NCI-H1930 (cell line): ENCODE measurements at places on chromosomes 13 and 19.
A peak's percentile ranks its signal among the peaks of the same experiment; 100 is the strongest.

- no peak for DNase-seq
Observed at GRCh38 chr19:28294395-28294794, 918.6 kb downstream of the UQCRFS1 start.

- no peak for DNase-seq
Observed at GRCh38 chr19:14563590-14563926, 8.3 kb downstream of the NDUFB7 start.

- DNase-seq: peak; percentile 2
Observed at GRCh38 chr13:72839831-72840426, 58.0 kb downstream of the PIBF1 start.

- DNase-seq: no peak
Observed at GRCh38 chr13:64164435-64164834, 2748.8 kb upstream of the PCDH20 start.

- DNase-seq: no peak
Observed at GRCh38 chr13:102317593-102317992, 84.3 kb downstream of the FGF14 start.

DNA sequence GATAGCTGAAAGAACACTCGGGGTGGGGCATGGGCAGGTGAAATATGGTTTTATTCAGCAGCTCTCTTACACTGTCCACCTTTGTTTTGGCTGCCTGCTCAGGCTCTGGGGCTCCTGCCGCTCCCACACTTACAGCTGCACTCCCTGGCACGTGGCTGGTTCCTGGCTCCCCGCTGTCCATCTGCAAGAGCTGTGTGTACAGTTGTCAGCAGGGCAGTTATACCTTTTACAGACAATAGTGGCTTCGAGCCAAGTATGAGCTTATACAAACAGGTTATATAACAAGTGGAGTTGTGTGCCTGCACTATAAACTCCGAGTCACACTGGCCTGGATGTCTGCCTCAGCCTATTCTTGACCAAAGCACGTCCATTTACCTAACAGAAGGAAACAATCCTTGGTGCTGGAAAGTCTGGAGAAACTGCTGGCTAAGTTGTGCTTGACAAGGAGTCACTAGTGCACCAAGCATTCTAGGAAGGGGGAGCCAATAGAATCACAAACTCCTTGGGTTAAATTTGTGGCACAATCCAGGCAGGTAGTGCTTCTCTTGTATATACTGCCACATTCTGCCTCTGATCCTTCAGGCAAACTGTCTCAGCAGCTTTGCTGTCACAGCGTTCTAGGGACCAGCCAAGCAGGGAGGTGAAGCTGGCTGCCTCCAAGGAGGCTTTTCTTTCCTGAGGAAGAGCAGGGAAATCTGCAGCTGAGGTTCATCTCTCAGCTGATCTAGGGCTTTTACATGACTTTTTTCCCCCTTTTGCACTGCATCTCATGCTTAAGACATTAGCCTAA lies 68.2 kb downstream of the NHLRC3 start:
- DNase-seq: peak; percentile 60

- no peak for DNase-seq
Observed at GRCh38 chr13:79870123-79870522, 389.2 kb downstream of the NDFIP2 start.

DNA sequence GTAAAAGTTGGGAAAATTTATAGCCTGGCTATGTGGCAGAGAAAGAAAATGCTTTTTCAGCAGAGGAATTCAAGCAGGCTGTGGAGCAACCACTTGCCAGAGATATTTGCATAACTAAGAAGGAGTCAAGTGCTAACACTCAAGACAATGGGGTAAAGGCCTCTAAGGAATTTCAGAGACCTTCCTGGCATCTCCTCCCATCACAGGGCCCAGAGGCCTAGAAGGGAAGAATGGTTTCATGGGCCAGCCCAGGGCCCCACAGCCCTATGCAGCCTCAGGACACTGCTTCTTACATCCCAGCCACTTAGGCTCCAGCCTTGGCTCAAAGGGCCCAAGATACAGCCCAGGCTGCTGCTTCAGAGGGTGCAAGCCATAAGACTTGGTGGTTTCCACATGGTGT lies 14.3 kb downstream of the SLC15A1 start:
- DNase-seq: no peak

DNA sequence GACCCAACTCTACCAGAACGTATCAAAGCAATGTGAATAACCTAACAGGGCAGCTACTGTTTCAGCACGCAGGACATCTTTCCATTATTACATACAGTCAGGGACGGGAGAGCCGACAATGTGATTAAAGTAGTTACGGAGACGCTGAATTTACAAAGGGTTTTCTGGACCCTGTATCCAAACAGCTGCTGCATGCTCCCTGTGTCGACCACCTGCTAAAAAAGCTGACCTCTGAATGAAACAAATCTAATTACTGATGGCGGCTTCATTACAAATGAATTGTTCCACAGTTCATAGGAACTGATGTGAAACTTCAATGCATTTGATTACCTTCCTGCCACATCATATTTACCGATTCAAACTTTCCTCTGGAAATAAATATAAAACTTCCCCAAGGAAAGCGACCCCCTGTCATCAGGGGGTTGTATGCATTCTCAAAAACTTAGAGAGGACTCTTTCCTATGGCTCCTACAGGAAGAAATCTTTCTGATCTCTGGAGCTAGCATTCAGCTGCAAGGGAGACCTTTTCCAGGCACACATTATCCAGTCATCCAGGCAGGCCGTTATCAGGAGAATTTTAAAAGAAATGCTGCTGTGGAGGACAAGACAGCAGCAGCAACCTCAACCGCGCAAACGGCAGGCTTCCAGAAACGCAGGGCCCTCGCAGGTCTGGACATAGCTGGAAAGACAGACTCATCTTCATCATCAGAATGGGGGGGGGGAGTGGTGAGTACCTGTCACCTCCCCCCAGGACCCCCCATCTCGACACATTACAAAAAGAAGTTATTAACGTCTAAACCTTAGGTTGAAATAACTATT lies 3.1 kb downstream of the EFNB2 start:
- no peak for DNase-seq

- peak; percentile 47 for DNase-seq
Observed at GRCh38 chr19:44723952-44724319, 24.6 kb upstream of the BCL3 start.
